ENCODE measurements at places on chromosomes 5 and 9.

DNA sequence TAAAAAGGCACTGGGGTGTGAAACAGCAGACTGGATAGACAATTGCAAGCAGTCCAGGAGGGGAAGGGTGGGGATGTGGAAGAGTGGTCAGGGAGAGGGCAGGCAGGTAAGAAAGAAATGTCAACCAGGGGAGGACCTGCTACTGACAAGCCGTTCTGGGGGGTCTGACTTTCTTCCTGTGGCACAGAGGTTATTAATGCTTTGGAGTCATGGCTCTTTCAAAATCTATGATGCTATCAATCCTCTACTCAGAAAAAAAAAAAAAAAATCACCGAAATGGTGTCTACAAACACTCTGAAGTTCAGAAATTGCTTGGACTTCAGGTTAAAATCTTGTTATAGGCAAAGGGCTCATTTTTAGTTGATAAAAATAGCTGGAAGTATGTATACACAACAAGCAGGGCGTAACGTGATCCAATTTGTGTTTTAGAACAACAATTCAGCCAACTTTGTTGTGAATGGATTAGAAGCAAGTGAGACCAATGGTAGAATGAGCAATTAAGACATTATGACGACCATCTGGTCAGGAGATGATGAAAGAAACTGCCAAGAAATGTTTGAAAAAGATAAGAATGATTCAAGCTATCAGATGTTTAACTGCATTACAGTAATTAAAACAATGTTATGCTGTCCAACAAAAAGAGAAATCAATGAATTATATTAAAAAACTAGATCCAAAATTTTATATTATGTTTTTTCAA lies 255.2 kb downstream of the DEPDC1B start:
- no peak for DNase-seq

DNA sequence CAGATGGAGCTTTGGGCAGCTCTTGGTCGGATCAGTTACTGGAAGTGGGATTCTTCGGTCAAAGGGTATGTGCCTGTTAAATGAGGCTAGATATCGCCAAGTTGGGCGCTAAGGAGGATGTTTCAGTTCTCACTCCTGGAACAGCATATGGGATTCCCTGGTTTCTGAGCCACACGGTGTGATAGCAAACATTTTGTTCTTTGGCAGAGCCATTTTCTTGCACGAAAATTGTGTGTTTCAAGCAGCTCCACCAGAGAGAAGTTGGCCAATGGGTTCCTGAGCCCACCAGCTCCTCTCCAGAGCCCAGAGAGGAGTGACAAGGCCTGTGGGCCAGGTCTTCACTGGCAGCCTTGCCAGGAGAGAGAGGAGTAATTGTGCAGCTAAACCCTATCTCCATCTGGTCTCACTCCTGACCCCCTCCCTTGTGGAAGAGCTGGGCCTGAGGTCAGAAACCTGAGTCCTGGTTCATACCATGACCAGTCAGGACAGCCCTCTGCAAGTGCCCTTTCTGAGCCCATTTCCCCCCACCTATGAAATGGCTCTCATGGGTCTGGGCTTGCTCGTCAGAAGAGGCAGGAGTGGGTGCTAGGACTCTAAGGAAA lies 10.7 kb upstream of the SLC6A7 start:
- no peak for DNase-seq

GRCh38 chr5:73213566-73213998 lies 40.6 kb downstream of the TMEM174 start:
- DNase-seq = no peak

- DNase-seq = no peak
Observed at GRCh38 chr9:91374939-91375338, 13.2 kb upstream of the AUH start.

DNA sequence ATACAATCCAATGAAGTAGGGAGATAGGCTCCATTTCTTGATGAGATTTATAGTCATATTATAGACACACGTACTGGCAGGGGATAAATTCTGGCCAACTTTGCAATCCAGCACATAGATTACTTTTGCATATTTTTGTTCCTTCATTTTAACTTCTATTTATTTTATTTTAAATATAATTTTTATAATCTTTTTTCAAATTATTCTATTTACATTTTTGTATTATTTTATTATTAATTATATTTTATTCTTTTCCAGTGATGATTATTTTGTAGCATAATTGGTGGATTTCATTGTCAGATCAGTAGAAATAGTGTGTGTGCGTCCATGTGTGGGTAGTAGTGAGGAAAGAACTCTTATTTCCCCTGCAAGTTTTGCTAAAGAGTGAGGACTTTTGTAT lies 980.1 kb upstream of the TYRP1 start:
- DNase-seq = no peak

DNA sequence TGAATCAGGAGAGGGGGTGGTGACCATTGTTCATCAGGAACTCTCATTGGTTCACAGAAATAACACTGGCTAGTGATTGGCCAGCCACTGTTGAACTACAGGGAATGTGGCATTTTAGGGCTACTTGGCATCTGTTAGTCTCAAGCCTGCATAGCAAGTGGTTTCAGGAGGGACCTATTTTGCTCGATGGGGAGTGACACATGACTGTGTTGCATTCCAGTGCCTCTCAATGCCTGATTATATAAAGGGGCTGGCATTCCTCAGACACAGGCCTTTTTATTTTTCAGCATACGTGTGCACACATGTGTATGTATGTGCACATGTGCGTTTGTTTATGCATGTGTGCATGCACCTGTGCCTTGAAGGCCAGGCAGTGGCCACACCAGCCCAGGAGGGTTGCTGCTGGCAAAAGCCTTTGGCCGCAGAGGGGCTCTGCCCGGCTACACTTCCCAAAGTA lies 23.2 kb downstream of the FGD3 start:
- no peak for DNase-seq

DNA sequence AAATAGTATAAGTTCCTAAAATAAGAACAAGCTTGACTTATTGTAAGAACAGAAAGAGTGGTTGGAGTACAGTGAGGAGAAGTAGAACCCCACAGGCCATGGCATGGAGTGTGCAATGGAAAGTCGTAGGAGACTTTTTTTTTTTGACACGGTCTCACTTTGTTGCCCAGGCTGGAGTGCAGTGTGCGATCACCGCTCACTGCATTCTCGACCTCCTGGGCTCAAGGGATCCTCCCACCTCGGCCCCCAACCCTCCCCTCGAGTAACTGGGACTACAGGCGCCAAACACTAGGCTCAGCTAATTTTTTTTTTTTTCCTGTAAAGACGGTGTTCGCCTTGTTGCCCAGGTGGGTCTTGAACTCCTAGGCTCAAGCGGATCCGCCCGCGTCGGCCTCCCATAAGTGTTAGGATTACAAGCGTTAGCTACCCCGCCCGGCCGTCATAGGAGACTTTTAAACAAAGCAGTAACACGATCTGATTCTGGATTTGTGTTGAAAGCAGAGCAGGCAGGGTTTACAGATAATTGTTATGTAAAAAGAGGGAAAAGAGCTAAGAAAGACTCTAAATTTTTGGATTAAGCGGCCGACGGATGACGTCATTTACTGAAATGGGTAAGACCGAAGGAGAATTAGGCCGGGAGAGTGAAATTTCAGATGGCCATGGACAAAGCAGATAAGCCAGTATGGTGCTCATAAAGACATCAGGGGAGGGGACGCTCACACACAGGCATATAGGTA lies 752 bp downstream of the TSTD2 start:
- no peak for DNase-seq

- DNase-seq = no peak
Observed at GRCh38 chr9:2387166-2387565, 234.4 kb upstream of the VLDLR start.

- no peak for DNase-seq
Observed at GRCh38 chr9:129283705-129284606, 105.9 kb upstream of the IER5L start.

DNA sequence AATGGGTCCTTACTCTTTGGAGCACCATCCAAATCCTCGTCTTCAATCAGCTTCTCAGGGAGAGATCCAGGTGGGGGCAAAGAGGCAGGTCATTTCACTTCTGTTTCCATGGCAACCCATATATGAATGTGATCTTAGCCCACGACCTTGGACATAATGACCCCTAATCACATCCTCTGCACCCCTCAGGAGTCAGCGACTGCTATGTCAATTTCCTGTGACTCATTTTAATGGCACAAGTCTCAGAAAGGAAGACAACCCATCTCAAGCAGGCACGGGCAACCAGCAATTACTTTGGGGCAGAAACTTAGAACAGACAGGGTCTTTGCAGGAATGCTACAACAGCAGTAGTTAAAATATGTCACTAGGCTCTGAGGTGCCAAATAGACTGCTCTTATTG lies 591.2 kb downstream of the TLR4 start:
- DNase-seq = no peak

DNA sequence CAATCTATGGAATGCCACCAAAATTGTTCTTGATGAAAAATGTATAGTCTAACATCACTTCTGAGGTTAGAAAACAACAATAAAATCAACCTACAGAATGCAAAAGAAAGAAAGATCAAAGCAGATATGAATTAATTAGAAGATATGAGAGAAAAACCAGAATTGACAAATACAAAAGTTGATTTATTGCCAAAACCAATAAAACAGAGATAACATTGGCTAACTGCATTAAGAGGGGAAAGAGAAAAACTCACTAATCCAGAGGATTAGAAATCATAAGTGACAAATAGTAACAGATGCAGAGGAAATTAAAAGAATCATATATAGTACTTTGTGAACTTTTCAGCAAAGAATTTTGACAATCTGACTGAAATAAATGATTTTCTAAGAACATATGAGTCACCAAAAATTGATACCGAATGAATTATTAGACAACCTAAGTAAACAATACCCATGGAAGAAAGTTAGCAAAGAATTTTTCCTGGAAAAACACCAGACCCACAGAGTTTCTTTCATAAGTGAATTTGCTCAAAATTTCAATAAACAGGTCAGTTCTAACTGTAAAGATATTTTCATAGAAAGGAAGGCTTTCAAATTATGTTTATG lies 167.7 kb downstream of the AOPEP start:
- DNase-seq = no peak

DNA sequence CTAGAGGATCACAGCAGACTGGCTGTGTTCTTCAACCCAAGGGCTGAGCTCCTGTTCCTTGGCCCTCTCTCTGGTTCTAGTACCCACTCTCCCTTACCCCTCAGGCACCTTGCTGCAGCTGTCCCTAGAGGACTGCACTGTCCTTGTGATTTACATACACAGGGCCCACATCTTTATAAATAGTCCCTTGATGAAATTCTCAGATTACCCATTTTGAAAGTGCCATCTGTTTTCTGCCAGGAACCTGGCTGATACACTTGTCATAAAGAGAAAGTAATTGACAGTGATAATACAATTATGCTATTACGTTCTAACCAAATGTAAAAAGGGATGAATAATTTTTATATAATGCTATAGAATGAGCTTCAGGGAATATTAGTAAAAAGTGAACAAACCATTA lies 16.5 kb upstream of the SPARC start:
- DNase-seq = no peak

- DNase-seq = no peak
Observed at GRCh38 chr9:98555651-98556465, 152.9 kb downstream of the GABBR2 start.

- no peak for DNase-seq
Observed at GRCh38 chr5:124262470-124262869, 484.0 kb downstream of the ZNF608 start.

GRCh38 chr9:98413084-98413483 lies 157.6 kb upstream of the TBC1D2 start:
- DNase-seq = no peak

GRCh38 chr5:150255659-150256409 lies 33.7 kb downstream of the CAMK2A start:
- no peak for DNase-seq

DNA sequence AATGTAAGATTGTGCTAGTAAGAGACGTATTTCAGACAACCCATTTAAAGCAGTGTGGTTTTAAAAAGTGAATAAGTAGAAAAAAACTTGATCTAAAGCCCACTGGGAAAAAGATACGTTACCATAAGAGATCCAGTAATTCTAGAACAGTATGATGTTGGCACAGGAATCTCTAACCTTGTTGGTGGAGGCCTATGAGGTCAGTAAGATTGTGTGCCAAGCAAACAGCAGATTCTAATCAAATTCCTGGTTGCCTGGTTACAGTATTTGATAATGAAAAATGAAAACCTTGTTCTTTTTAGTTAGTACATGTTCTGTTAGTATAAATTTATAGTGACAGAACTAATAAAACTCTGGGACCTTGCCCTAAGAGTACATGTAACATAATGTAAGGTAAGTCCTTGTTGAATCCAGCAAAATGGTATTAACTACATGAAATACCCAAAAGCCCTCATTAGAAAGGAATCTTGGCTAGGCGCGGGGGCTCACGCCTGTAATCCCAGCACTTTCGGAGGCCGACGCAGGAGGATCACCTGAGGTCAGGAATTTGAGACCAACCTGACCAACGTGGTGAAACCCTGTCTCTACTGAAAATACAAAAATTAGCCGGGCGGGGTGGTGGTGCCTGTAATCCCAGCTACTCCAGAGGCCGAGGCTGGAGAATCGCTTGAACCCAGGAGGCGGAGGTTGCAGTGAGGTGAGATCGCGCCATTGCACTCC lies 33.2 kb upstream of the DMXL1 start:
- no peak for DNase-seq

DNA sequence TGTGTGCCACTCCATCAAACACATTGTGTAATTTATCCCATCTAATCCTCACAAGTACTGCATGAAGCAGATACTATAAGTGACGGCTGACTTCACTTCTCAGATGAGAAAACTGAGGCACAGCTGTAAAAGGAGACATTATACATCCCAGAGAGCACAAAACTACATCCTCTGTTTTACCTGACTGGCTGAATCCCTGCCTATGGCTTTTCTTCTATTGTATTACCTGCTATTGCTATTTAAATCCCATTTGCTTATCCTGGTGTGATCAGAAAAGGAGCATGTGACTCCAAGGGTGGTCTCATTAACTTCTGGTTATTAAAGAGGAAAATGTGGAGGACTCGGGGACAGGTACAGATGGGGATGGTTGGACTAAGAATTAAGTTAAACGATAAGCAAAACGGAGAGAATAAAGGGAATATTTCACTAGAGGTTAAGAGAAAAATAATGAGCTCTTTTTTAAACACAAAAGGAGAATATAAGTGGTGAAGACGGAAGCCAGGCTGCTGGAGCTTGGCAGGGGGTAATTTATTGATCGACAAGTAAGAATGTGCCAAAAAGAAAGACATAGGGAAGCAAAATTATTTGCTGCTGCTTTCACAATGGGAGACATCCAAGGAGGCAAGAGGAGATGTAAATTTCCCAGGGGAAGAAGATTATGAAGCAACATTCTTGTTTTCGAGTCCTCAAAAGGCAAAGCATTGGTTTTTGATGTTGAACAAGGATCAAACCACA lies 155.7 kb upstream of the GPR151 start:
- DNase-seq = no peak

- no peak for DNase-seq
Observed at GRCh38 chr9:93127395-93127911, 6.6 kb downstream of the NINJ1 start.

GRCh38 chr5:6108540-6108848 lies 269.9 kb downstream of the MED10 start:
- DNase-seq = no peak

Data from stimulated activated CD4-positive, alpha-beta T cell treated with anti-CD3 and anti-CD28 coated beads, Interleukin-15, amount 100 ng/mL, for 1 hour (primary cell).